Stimulated activated CD8-positive, alpha-beta memory T cell treated with anti-CD3 and anti-CD28 coated beads, Interleukin-2, amount 100 ng/mL, for 1 hour (primary cell): ENCODE measurements at places on chromosomes 16 and 17.
A peak's percentile ranks its signal among the peaks of the same experiment; 100 is the strongest.

DNA sequence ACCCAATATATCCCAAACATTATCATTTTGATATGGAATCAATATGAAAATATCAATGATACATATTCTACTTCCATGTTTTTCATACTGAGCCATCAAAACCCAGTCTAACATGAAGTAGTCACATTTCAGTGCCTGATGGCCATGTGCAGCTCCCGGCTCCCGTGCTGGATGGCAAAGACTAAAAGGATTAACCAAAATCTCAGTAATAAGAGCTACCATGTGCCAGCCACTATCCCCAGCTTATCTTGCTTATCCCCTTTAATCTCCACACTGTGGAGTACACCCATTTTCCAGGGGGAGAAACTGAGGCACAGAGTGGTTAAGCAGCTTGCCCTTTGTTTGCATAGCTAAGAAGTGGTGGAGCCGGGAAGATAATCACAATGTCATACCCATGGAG is 9.2 kb downstream of the CD300LG start:
- DNase-seq, result no peak

DNA sequence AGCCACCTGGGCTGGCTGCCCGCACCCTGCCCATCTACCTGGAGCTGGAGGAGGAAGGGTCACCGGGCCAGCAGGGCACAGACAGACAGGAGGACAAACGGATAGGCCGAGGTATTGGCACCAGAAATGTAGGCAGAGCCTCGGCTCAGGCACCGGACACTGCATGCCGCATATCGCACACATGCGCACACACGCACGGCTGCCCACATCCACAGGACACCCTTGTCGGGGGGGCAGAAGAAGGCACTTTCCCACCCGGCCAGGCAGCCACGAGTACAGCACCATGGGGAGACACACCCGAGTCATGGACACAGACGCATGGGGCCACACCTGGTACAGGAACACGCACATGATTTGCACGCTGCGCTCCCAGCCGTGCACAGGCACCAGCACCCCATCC is 14.5 kb downstream of the CASKIN1 start:
- no peak for DNase-seq

GRCh38 chr16:10408824-10409381 is 23.0 kb downstream of the ATF7IP2 start:
- DNase-seq, result no peak

GRCh38 chr16:78956859-78957258 is 643.7 kb downstream of the MAF start:
- no peak for DNase-seq

- no peak for DNase-seq
These were observed 792 bp downstream of the SECTM1 start for GRCh38 chr17:82332669-82333278.

DNA sequence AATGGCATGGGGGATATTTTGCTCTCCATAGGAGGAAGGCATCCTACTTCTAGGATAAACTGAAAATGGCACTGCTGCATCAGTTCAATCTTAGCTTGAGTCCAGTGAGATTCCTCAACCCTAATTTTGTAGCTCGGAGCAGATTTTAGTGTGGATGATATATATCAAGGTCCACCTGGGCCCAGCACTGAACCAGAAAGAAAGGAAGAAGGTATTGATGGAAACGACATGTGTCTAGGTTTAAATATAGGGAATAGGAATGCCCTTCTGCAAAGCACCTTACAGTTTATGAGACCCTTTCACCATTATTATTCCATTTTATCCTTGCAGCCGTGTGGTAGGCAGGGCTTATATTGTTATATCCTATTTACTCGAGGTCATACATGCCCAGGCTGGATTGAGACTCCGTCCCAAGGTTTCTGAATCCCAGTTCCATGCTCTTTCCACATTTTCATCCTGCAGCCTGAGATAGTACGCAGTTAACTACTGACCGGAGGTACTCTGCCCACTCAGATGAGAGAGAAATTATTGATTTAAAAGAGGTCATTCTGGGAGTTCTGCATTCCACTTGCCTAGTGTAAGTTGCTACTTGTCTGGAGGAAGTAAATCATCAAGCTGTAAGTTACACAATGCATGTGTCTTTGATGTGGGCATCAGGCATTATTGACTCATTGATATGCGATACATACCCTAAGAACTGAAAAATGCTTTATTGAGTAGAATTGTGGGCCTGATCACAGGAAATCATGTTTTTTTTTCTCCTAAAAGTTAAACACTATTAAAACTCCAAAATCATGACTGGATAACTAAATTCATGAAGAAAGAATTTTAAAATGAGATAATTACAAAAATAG is 10.1 kb downstream of the KRT39 start:
- no peak for DNase-seq

DNA sequence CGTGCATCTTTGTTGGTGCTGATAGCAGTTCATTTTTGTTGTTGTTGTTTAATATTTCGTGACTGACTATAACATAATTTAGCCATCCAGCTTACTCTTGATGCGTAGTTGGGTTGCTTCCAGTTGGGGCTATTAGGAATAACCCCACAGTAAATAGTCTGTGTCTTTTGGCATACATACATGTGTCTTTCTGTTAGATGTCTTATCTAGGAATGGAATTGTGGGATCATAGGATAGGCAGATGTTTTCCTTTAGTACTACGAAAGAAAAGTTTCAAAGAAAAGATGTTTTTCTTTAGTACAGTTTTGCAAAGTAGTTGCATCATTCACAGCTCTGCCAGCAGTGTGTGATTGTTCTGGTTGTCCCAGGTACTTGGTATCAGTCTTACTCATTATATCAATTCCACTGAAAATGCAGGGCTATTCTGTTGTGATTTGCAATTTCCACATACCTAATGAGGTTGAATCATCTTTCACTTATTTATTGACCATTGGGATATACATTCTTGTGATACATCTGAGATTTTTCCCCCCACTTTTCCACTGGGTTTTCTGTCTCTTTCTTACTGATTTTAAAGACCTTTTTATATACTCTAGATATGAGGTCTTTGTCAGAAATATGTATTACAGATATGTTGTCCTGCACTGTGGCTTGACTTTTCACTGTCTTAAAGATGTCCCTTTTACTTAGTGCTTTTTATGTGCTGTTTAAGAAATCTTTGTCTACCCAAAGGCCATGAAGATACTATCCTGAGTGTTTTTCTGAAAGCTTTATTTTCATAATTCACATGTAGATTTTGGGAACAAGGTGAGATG is 173.3 kb downstream of the MRTFB start:
- DNase-seq, result no peak

DNA sequence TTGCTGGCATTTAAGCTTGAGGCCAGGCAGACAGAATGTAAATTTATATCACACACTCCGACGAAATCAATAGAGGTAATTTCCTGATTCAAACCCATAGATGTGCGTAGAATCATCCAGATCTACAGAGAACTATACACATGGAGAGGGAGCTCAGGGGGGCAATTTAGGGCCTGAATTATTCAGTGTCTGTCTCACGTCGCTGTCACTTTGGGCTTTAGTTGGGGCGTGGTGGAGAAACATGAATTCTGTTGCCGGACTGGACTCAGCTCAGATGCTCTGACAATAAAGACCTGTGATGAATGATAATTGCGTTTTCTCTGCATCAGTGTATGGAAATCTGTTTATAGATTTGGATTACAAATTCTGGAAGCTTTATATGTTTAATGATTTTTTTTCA is 32.5 kb upstream of the HS3ST2 start:
- no peak for DNase-seq

DNA sequence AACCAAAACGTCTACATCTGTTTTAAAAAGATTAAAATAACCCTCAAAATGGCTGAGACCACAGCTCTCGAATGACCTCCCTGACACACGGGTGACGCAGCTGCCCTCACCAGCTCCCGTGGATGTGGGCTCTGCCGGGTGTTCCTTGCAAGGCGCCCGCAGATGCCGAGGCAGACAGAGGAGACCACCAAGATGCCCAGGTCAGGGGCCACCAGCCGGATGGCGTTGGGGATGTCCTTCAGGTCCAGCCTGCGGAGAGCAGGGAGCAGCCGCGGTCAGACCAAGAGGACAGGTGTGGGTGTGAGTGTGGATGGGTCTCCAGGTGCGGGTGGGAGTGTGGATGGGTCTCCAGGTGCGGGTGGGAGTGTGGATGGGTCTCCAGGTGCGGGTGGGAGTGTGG is 35.1 kb downstream of the CTU2 start:
- DNase-seq, result no peak

DNA sequence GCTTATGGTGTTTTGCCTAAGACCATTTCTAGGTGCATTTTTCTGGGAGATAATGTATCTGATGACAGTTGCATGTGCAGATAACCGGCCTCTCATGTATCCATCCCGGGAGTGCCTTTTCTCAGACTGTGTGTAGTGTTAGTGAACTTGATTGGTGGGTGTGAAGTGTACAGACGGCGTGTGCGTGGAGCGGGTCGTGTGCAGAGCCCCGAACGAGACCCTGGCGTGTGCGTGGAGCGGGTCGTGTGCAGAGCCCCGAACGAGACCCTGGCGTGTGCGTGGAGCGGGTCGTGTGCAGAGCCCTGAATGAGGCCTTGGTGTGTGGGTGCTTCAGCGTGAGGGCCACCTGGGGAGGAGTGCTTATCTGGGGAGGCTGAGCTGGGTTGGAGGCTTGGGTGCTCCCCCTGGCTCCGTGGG is 28.9 kb upstream of the ZNF750 start:
- DNase-seq, result no peak

GRCh38 chr17:48238933-48239602 is 131.5 kb downstream of the SNX11 start:
- no peak for DNase-seq

DNA sequence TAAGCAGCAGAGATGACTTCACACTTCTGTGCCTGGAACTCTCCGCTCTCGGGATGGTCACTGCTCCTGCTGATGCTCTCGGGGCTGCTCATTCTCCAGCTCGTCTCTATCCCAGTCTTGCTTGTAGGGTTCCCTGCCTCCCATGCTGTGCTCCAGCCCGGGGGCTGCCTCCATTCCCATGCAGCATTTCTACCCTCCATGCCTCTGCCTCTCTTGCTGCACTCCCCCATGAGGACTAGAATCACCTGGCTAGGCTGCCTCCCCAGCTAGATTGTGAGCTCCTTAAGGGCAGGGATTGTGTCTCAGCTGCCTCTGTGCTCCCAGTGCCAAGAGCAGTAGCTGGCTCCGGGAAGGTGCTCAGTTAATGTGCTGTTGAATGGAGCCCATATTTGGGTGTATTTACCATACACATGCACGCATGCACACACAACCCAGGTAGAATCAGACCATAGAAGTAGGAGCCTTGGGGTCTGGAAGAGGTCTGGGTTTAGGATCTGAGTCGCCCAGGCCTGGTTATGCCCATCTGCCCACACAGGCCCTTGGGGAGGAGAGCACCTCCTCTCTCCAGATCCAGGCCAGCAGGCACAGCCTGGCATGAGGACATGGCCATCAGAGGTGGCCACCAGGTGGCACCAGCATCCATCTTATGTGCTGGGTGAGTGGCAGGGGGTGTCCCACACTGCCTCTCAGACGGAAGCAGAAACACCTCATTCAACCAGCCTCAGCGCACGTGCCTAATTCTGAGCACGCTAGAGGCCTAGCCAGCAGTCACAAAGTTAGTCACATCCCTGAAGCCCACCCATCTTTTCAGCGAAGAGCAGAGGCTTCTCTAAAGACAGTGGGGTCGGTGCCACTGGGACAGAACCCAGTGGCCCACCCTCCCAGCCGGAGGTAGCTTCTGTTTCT is 9.3 kb downstream of the GIT1 start:
- peak; percentile 75 for DNase-seq

DNA sequence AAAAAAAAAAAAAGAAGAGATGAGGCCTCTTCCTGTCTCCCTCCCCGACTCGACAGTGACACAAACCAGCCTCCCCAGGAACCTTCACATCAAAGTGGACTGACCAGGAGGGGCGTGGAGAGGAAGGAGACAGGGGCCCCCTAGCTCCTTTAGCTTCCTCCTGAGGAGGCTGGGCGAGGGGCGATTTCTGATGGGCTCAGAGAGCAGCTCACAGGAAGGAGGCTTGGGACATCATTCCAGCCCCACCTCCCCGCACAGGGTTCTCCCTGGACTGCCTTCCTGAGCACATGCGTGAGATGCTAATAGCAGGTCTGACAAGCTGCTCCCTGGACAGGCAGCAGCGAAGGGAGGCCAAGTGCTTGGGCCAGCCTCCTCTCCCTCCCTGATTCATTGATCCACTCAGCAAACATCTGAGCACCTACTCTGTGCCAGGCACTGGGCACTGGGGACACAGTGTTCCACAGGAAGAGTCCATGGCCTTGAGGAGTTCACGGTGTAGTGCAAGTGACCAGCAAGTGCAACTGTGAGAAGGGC is 14.4 kb upstream of the DOK4 start:
- DNase-seq, result no peak

GRCh38 chr17:58531122-58531521 is 16.7 kb upstream of the MTMR4 start:
- no peak for DNase-seq

DNA sequence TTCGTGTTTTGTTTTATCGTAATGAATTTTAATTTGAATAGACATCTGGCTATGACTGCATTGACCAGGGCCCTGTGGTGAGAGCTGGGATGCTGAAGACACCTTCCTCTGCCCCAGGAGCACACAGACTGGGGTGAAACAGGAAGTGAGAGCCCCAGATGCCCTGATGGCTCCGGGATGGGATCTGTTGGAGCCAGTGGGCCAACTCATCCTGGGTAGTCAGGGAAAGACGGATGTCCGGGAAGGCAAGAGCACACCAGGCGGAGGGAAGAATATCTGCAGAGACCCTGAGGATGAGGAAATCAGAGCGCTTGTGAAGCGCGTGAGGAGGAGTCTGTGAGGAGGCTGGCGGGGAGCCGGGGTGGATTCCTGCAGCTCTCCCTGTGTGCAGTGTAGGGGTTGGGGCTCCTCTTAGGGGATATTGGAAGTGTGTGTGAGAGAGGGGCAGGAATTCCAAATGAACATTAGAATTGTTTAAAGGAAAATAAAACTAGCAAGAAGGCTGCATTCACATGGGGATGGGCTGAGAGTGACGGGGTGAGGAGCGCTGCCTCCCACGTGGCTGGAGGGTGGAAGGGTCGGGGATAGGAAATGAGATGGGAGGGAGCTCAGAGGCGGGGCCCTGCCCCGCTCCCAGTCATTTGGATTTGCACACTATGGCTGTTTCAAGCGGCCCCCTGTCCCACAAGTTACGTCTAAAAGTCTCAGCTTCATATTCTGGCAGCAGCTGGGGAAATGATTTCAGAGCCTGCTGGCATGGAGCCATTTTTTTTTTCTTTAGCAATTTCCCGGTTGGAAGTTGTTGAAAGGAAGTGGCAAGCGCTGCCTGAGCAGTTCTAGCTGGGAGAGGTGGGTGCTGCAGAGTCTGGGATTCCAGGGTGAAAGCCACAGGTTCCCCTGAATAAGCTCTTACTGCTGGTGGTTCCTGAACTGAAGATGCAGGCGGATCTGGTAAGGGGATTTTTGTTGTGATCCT is 71.2 kb upstream of the LGALS9 start:
- DNase-seq, result no peak

DNA sequence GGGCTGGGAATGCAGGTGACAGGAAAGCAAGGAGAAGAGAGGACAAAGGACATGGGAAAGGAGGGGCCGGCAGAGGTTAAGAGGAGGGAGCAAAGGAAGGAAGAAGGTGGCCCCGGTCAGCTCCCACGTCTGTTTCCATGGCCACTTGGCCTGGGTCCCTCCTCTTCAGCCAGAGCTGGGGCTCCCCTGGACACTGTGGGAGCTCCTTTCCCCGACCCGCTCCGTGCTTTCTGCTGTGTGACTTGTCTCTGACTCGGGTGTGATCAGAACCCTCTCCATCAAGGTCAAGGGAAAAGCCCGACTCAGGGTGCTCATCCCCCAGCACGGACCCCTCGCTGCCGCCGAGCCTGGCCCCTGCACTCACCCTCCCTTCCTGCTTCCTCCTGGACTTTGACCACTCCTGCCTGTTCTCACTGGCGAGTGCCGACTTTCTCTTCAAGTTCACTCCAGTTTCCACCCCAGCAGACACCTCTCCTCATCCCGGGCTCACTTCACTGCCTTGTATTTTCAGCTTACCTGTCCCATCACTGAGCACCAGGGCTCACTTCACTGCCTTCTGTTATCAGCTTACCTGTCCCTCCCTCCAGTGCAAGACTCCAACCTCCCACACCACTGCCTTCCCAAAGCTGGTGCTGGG is 61.2 kb downstream of the MEAK7 start:
- no peak for DNase-seq
